ENCODE measurements at places on chromosomes 7 and 10.

DNA sequence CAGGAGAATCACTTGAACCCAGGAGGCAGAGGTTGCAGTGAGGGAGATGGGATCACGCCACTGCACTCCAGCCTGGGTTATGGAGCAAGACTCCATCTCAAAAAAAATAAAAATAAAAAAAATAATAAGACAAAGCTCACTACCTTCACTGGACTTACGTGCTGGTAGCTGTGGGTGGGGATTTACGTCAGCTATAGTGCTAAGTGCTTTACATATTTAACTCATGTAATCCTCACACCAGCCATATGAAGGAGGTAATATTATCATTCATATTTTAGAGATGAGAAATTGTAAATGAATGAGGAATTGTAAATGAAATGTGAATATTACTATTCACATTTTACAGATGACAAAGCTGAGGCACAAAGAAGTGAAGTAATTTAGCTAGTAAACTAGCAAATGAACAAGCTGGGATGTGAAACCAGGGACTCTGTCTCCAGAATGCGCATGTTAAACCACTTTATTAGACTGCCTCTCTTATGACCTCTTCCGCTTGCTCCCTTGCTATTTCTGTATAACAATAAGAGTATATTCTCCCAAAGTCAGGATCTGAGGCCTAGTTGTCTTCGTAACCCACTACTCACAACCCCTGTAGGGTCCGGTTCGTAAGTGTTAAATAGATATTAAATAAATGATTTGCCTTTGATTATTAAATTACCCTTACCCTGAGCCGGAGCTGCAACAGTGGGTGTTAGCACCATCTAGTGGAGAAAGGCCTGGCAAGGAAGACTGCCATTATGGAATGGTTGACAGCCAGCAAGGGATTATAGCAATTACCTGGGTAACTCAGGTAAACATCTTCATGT lies 70.2 kb downstream of the HTR7 start:
- no peak for DNase-seq

DNA sequence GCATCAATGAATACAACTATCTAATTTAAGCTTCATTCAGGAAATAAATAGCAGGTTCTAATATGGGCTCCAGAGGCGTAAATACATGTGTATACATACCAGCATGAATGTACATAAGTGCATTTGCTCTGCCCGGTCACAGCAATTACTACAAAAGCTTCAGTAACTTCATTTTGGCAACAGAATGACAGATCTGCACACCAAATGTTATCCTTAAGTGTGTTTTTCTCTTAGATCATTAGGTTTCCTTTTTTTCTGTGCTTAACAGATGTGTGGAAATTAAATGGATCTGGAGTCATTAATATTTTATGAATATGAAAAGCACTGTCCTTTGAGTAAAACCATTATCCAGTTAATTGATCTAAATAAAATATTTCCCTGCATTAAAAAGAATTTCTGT lies 159.0 kb upstream of the MEOX2 start:
- no peak for DNase-seq

- DNase-seq, result no peak
Observed at GRCh38 chr7:28207486-28208158, 27.0 kb upstream of the JAZF1 start.

GRCh38 chr10:124353896-124354295 lies 64.8 kb downstream of the OAT start:
- DNase-seq, result peak; percentile 17

DNA sequence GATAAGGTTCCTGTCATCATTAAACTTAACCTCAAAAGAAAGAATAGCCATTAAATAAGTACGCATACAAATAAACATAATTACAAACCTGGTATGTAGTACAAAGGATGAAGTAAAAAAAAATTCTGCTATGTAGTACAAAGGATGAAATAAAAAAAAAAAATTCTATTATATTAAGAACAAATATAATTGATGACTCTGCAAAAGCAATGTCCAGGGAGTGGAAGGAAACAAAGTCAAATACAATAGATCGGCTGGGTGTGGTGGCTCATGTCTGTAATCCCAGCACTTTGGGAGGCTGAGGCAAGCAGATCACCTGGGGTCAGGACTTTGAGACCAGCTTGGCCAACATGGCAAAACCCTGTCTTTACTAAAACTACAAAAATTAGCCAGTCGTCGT lies 56.9 kb downstream of the ABI1 start:
- no peak for DNase-seq

DNA sequence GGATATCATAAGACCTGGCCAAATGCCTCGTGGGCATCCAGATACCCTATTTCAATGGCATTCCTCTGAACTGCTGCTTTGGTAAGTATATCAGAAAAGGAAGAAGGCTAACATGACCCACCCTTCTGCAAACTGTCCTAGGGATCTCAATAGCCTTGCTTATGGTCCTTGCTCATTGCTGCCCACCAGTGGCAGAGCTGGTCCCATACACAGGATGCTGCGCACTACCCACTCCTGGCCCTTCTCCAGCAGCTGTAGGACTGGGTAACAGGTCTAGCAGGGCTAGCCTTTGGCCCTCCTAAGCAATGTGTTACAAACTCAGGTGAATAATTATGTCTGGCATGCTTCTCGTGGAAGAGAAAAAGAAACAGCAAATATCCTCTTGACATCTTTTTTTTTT lies 72.5 kb downstream of the C10orf90 start:
- DNase-seq, result no peak

DNA sequence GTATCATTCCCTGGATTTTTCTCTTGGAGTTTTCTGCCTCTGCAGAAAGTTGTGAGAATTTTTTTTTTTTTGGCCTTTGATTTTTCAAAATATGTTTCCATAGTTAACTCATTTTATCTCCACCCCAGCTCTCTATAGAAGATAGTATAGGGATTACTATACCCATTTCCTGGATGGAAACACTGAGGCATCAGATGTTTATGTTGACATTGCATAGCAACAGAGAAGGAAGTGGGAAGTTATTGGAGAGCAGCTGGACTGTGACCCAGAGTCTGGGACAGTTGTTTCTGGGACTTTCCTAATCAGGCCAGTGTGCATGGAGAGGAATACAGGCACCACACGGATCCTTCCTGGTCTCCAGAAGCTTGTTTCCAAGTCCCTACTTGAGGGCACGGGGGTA lies 158.0 kb downstream of the CDH23 start:
- DNase-seq, result no peak

DNA sequence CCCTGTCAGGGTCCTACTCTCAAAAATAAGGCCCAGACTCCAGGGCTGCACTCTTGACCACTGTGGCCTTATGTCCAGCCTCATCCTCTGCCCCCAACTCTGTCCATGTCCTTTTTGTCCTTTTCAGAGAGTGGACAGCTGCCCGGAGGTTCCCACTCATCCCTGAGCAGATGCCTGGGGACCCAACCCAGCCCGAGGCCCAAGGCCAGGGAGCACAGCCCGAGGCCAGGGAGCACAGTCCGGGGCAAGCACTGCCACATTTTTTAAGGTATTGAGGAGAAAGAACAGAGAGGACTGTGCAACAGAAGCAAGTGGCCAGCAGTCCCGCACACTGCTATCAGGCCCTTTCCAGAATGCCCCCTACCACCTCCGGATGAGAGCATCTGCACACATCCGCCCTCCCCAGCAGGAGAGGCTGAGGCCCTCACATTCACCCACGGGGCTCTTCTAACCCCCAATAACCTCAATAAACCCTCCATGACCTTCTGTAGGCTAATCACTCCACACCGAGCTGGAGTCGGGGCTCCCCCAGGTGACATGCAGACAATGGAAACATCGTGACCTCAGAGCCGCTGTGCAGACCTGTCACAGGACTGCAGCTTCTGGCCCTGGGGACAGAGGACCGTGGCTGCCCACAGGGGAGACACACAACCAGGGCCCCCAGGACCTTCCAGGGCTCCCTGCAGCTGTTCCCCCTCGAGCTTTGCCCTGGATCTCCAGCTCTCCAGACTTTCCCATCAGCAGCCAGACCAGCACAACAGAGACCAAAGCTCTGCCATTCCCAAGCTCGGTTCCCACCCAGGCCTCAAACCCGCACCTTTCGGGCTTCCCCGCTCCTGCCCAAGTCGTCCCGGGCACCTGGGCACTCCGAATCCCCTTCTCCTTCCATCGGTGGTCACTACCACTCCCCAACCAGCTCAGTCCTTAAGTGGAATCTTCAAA lies 51.4 kb downstream of the CAMK2B start:
- no peak for DNase-seq

GRCh38 chr10:69486922-69487730 lies 35.9 kb downstream of the TSPAN15 start:
- DNase-seq, result no peak

GRCh38 chr10:12795315-12796110 lies 206.0 kb downstream of the CCDC3 start:
- no peak for DNase-seq

- DNase-seq, result no peak
Observed at GRCh38 chr7:131040467-131040932, 287.2 kb upstream of the MKLN1 start.

DNA sequence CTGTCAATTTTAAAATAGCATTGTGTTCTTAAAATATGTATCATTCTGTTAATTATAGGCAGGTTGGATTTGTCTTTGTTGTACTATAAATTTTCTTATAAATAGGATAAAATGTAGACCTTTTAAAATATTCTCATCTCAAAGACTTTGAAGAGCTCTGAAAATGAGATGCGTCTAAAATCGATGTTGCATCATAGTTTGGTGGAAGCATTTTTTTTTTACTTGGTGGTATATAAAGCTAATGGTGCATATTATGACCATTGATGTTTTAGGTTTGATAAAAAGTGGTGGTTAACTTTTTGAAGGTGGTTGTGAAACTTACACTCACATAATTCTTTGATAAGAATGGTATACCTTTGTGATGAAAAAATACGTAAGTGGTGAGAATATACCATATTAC lies 69.1 kb downstream of the ZNRF2 start:
- no peak for DNase-seq

DNA sequence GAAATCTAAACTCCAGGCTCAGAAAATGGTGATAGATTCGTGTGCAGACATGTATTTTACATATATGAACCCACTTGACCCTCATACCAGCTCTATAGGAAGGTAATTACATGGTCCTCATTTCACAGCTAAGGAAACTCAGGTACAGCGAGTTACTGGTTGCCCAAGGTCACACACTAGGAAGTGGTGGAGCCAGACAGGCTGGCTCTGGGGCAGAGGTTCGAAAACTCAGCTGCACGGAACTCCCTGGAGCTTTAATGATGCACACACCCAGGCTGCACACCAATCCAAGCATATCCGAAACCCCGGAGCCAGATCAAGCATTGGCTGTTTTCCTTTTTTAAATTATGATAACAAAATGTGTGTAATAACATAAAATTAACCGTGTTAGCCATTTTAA lies 172.4 kb downstream of the COBL start:
- DNase-seq, result no peak

- DNase-seq, result no peak
Observed at GRCh38 chr7:103944230-103944900, 45.1 kb downstream of the RELN start.

GRCh38 chr7:37360484-37360883 lies 88.2 kb downstream of the ELMO1 start:
- no peak for DNase-seq

GRCh38 chr7:12567015-12567414 lies 3.5 kb upstream of the SCIN start:
- DNase-seq, result no peak

DNA sequence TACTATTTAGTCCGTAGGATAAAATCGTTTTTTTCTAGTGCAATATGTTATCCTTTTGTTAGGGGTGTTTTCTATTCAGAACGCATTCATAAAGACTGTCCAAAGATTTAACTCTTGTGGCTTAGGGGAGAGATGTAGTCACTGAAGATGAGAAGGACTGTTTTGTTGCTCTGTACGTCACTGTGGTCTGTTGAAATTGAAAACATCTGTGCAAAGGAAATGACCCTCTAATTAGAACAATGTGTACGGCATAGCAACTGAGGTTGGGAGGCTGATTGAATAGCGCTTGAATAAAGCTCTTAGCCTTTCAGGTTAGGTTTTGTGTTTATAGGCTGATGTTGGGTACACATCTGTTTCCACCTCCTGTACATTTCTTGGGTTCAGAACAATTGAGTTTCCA lies 453.4 kb upstream of the AKR1E2 start:
- DNase-seq, result no peak

DNA sequence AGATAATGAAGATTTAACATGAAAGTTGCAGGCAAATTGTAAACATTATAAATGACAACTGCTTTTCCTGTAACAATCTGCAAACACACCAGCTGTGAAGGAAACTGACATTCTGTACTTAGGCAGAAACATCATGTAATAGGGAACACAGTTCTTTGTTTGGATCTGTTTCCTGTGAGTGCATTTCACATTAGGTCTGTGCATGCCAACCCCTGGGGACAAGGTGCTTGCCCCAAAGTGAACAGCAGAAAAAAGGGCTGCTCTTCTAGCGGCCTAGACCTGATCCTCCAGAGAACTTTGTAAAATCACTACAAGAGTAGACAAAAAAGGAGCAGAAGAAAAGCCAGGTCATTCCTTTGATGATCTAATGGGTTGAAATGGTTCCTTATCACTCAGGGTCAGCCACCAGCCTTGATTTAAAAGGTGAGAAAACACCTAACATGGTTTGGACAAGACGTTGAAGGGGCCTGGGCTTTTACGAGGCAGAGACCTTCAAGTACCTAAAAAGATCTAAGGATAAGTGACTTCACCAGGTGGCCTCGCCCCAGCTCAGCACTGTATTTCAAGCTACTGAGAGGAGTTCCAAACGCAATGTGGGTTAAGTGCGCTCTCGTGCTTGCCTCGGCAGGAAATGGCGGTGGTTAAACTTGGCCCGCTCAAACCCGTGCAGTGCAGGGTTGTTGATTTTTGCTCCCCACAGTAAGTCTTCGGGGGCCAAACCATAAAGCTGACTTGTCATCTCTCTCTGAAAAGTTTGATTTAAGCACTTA lies 249.7 kb downstream of the CREB5 start:
- DNase-seq, result no peak

DNA sequence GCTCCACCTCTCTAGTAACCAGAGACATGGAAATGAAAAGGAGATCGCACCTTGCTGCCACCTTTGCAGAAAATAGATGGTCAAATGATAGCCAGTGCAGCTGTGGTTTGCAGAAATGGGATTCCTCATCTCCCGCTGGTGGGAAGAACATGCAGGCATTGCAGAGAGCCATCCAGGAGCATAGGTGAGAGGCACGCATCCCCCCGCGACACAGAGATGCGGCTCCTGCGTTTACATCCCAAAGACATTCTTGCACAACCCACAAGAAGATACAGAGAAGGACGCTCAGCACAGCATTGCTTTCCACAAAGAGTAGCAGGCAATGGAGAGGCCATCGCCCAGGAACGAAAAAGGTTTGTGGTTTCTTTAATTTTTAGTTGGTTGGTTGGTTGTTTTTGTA lies 56.2 kb downstream of the OAT start:
- no peak for DNase-seq

DNA sequence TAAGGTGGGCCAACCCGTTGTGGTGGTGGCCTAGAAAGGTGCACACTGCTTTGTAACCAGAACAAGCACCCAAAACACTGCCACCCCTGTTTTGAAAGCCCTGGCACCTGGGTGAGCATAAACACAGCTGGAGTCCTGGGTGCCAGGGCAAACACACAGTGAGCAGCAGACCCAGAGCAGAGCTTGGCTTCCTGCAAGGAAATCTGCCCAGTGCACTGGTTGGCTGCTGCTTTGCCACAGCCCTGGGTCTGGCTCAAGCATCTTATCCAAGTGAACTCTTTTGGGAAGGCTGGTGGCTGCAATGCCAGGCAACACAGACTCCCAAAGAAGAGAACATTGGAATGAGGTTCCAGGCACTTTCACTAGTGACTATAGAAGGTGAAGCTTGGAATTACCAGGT lies 145.5 kb upstream of the PDE1C start:
- no peak for DNase-seq
